ENCODE measurements at places on chromosomes 12 and 14.
A peak's percentile ranks its signal among the peaks of the same experiment; 100 is the strongest.

DNA sequence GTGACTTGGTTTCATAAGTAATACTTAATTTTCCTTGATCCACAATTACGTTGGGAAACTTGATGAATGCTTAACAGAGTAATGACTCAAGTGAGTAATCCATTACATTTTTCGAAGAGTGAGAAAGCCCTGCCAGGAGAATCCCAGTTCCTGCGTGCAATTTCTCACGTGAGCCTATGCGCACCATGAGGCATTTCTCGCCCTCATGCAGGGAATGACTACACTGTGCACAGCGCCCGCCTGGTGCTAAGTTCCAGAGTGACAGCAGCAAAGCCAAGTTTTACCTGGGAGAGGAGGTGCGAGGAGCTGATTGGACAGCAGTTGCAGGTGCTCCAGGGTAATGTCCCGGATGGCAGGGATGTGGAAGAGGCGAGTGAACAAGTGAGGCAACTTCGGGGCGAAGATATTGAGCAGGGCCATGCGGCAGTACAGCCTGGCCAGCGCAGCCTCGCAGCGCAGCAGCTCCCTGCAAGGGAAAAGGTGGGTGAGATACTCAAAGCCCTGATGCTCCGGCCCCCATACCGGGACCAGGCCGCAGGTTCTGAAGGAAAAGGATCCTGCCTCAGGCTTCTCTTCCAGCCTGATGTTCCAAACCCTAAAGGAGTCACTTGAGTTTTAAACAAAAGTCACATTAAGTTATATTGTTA, 69.4 kb downstream of the TRAFD1 start:
- no peak for DNase-seq

DNA sequence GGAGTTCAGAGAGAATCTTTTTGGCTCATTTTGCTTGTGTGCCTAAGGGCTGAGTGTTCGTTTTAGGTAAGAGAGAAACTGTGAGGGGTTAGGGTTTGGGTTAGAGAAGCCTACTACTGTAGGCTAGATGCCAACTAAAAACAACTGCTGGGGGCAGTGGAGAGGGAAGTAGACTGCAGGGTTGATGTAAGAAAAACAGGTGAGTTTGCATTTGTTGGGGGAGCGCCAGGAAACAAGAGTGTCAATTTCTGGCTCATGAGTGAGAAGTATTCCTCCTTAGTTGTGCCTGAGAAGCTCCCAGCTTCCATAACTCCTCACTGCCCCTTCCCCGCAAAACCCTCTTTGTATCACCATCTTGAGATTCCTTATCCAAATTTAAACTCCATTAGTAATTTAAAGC, 92.3 kb downstream of the DERA start:
- DNase-seq: no peak

- no peak for DNase-seq
These were observed 4.5 kb downstream of the HOXC10 start for GRCh38 chr12:53989227-53990113.

- no peak for DNase-seq
These were observed 413.2 kb downstream of the DPF3 start for GRCh38 chr14:72480464-72481243.

DNA sequence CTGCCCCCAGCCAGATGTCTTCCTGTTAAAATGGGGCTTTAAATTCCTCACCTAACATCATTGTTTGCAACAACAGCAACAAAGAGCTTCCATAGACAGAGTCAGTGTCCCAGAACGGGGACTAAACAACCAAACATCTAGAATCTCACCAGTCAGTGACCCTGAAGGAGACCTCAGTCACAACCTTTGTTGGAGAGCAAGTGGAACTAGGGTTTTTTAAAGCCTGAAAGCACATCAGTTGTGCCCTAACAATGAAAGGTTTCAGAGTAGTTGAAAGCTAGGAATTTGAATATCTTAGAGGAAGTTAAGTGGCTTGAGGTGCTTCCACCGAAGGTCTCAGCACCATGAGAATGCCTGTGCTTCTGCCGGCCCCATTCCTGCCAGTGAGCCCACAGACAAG, 5.0 kb upstream of the ALDH2 start:
- no peak for DNase-seq

DNA sequence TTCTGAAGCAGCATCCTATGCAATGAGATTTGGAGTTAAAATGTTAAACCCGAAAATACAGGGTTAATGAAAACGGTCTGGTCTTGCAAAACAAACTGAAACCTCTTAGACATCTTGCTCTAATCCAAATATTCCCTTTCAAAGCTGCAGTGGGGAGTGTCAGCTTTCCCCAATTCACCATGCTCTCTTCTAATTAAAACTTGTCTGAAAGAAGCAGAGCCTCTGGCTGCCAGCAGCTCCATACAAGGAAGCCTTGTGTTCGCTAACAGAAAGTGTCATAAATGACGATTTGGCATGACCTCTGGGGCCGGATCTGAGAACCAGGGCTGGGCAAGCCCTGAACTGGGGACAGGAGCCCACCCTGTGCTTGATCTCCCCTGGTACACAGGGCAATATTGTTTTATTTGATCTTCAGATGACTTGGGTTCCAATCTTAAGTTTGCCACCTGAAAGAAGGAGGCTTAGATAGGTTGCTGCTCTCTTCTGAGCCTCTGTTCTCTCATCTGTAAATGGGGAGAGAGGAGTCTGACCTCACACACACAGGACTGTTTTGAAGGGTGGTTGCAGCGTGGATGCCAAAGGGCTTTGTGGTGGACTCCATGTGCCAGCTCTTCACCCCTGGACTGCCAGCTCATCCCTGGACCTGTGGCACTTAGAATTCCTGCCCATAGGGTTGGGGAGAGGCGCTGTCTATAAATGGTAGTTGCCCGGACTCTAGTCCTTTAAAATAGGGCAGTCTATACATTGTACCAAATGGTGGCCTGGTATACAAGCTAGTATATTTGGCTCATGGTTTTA, 7.8 kb downstream of the KMT5A start:
- DNase-seq: no peak

DNA sequence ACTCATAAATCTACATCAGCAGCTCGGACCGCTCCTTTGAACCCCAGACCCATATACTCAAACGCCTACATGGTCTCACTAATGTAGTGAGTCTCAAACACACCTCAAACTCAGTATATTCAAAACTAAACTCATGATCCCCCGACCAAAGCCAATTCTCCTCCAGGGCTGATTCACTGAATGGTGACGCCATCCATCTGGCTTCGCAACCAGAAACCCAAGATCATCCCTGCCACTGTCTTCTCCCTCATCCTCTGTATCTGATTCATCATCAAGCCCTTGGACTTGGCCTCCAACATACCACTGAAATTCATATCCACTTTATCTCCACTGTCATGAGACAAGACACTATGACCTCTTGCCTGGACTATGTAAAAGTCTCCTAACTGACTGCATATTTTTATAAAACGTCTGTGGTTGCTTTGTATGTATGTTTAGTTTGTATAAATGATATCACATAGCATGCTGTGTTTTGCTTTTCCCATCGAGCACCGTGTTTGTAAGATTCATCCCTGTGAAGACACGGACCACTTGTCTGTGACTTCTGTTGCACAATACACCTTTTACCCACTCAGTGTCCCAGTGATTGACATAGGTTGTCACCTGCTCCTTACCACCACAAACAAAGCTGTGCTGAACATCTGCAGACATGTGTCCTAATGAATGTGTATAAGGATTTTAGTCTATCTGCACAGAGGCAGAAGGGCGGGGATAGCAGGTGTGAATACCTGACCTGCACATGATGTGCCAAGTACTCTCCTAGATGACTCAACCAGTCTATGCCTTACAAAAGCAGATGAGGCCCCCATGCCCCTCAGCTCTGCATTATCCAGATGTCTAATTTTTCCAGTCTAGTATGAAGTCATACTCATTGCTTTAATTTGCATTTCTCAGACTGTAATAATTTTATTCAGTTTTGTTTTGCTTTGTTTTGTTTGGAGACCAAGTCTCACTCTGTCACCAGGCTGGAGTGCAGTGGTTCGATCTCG, 76.9 kb downstream of the VWF start:
- peak; percentile 86 for DNase-seq

DNA sequence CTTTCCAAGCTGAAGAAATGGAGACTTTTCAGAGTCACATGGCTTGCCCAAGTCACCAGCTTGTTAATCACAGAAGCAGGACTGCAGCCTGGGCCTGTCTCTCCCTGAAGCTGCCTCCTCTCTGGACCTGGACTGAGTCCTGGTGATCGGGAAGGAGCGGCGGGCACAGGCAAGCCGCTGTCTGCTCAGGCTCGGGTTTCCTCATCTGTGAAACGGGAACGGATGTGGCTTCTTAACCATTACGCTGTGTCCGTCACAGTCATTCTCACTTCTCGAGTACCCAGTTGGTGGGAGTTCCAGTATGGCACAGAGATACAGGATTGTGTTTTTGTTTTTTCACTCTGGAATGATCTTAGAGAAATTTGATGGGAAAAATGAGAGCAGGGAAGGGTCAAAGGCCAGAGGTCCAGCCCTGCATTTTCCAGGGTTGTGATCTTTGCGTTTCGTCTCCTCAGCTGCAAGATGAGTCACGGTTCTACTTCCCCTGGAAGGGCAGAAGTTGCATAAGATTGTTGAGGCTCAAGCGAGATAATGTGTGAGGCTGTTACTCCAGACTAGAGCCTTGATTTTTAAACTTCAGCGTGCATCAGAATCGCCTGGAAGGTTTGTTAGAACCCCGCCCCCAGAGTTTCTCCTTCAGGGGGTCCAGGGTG, 7.6 kb upstream of the LRTM2 start:
- DNase-seq: peak; percentile 58

DNA sequence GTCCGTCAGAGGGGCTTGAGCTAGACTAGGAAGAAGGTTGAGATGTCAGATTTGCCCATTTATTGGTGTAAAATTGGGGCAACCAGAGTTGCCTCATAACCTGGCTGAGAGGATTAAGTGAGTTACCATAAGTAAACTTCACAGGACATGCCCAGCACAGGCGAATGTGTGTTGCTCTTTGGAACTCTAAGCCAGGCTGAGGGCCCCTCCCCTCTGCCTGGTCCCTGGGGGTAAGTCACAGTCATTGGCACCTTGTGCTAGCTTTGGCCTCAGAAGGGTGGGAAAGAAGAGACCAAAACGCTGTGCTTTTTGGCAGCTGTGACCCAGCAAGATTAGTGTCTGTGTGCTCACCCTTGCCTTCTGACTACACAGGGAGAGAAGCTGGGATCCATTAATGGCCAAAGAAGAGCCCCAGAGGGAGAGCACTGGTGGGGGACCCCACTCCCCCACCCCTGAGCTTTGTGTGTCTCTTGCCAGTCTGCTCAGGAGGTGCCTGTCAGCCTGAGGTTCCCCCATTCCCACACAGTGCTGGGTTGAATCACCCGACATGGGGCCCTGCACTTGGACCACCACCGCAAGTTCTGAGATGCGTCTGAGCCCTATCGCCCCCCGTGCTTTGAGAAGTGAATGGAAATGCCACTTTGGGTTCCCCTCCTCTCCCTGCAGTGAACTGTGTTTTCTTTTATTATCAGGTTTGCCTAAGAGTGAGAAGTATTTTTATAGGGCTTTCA, 74.1 kb downstream of the CACNA1C start:
- no peak for DNase-seq
